ENCODE measurements at places on chromosomes 4 and X.
A peak's percentile ranks its signal among the peaks of the same experiment; 100 is the strongest.

- DNase-seq, result no peak
These were observed 819.1 kb downstream of the TRIML1 start for GRCh38 chr4:188958346-188958745.

GRCh38 chr4:87819281-87819919 lies 13.4 kb upstream of the MEPE start:
- DNase-seq, result no peak

DNA sequence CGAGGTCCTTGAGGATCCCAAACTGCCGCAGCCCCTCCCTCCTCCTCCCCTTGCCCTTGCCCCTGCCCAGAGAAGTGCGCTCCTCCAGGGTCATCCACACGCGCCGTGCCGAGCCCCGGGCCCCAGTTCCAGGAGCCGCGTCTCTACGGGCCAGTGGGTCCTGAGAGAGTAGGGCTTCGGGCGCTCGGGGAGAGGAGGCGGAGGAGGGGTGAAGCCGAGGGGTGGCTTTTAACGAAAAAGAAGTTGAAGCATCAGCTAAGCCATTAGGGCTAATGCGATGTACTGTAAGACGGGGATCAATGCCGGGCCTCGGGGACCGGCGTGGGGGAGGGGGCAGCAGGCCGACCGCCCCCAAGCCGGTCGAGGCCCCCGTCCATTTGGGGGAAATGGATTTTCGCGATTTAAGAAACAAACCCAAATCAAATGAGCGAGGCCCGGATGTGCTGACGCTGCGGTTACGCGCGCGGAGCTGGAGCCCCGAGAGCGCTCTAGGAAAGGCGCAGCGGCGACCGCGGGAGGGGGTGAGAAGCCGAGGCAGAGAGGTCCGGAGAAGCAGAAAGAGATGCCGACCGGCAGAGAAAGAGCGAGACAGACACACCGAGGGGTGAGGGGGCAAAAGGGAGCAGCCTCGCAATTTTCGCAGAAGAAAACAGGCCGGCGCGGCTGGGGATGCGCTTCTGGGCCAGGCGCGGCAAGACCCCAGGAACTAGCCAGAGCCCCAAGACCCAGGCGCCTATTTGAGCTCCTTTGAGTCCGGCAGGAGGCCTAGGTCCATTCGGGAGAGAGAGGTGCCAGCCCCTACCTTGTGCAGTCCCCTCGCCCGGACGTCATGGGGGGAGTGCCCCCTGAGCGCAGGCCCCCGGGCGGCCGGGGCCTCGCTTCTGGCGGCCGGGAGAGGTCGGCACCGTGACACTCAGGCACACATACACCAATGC lies 13.6 kb downstream of the HMX1 start:
- DNase-seq, result no peak

- DNase-seq, result no peak
These were observed 127.0 kb upstream of the SH3RF1 start for GRCh38 chr4:169397762-169398161.

- DNase-seq, result no peak
These were observed 83.6 kb upstream of the TTC29 start for GRCh38 chr4:147029296-147029695.

- DNase-seq, result no peak
These were observed 191.3 kb downstream of the KCNIP4 start for GRCh38 chr4:21757248-21757647.

GRCh38 chrX:97995834-97996233 lies 1112.1 kb downstream of the RPA4 start:
- DNase-seq, result no peak

- no peak for DNase-seq
These were observed 124.5 kb upstream of the HCCS start for GRCh38 chrX:10986616-10987015.

DNA sequence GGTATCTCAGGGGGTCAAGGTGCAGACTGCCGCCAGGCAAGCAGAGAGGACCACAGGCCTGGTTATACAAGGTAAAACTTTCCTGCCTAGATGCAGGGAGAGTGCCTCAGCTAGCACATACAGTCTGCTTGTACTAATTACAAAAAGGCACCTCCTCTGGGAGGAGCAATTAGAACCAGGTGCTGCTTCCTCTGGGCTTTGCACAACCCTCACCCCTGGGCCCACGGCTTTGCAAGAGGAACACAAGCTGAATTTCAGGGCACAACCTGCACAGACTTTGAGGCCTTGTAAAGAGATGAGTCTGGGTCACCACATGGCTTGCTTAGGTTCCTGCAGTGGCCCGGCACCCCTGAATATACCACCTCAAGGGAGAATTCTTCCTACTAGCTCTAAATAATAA lies 9.2 kb upstream of the CITED1 start:
- DNase-seq, result no peak

DNA sequence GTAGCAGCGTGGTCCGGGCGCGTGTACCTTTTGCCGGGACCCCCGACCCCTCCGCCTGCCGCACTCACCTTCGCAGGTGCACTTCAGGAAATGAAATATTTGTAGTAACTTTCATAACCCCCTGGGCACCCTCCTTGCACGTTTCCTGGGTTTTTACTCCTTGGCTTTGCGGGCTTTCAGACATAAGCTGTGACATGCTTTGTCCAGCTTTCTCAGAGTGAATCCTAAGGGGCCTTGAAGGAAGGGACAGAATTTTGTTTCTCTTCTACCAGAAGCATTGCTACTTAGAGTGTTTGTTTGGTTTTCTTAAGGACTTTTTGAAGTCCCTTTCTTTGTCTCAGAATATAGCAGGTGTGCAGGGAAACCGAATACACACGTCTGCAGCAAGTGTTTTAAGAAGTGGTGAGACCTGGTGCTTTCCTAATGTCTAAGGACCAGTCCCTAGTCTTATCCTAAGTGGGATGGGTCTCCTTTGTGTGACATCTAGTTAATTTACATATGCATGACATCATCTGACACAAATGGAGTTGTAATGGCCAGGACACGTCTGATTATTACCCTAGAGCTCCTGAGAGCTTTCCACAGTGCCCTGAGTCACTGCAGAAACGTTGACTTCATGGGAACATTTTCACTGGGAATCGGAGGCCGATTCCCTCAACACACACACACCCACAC lies 1.3 kb downstream of the FAM149A start:
- DNase-seq, result no peak

- no peak for DNase-seq
These were observed 735.4 kb downstream of the PCDH7 start for GRCh38 chr4:31455612-31456011.

GRCh38 chrX:71935476-71935875 lies 24.8 kb downstream of the NHSL2 start:
- peak; percentile 57 for DNase-seq

GRCh38 chr4:70183168-70183939 lies 12.2 kb upstream of the ODAM start:
- peak; percentile 68 for DNase-seq

GRCh38 chr4:123170843-123171242 lies 225.8 kb upstream of the SPRY1 start:
- DNase-seq, result no peak

DNA sequence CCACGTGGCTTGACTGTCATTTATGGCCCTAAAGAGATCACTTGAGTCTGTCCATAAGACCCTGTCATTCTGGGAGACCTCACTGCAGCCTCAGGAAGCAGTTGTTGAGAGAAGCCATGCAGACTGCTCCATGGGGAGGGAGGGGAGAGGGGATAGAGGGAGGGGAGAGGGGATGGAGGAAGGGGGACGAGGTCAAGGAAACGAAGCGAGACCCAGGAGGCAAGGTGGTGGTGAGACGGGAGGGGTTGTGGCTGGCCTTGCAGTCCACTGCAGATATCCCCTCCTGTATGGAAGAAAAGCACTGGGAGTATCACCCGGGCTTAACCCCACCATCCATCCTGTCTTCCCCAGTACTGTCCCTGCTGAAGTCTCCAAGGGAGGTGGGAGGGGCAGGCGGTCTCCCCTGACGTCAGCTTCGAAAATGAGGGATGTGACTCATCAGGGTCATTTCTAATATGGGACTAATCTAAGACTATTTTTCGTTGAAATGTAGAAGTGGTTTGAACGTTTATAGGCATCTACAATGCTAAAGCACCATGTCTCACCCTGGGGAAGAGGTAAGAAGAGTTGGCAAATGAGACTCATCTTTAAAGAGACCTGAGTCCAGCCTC lies 5.6 kb downstream of the TMEM255A start:
- no peak for DNase-seq

DNA sequence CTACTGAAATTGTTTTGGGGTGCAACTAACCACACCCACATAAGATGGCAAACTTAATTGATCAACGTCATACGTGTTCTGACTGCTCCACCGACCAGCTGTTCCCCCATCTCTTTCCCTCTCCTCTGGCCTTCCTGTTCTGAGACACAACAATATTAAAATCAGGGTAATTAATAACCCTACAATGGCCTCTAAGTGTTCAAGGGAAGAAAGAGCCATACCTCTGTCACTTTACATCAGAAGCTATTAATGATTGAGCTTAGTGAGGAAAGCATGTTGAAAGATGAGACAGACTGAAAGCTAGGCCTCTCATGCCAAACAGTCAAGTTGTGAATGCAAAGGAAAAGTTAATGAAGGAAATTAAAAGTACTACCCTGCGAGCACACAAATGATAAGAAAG lies 173.9 kb upstream of the FTHL17 start:
- no peak for DNase-seq

DNA sequence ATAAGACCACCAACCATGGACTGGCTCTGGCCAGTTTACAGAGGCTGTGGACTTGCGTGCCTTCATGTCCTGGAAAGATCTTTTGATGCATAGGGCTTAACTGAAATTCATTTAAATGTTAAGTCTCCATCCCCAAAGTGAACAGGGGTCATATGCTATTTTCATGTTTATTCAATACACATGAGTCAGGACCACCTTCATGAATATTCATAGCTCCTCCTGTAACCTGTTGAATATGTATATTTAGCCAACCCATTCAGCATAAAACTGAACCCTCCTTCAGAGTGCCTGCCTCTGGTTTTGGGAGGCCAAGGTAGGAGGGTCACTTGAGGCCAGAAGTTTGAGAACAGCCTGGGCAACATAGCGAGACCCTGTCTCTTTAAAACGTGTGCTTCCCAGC lies 7.1 kb downstream of the CTPS2 start:
- DNase-seq, result no peak

DNA sequence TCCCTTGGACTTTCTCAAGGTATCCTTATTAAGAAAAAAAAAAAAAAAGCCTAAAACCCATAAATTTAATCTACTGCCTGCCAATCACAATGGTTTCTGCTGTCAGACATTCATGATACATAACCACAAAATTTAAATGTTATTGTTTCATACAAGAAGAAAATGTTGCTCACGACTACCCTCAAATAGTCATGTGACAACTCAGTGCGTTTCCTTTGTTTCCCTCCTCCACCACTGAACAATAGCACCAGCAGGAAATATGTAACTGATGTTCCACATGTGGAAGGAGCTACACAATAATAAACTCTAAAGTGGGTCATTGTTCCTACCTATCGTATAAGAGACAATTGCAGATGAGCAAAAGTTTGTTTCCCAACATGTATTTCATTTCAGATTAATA lies 244.1 kb upstream of the EDNRA start:
- DNase-seq, result no peak

- DNase-seq, result no peak
These were observed 342.1 kb upstream of the CTSO start for GRCh38 chr4:156295676-156296195.

GRCh38 chr4:145351922-145352321 lies 129.7 kb upstream of the SMAD1 start:
- DNase-seq, result no peak

DNA sequence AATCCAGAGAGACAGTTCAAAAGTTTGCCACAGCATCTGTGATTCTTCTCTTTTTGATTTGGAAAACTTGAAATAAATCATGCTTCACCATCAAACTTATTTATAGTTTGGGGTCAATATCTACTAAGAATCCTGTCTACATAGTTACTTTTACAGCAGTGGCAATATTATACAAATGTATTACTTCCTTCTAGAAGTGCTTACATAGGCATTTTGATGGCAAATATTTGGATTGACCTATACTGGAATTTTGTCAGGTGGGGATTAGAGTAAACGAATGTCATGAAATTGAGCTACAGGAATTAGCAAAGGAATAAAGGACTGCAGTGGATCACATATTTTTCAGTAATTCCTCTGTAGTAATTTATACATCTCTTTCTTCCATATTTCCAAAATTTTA lies 1885.5 kb upstream of the ADGRL3 start:
- DNase-seq, result no peak

DNA sequence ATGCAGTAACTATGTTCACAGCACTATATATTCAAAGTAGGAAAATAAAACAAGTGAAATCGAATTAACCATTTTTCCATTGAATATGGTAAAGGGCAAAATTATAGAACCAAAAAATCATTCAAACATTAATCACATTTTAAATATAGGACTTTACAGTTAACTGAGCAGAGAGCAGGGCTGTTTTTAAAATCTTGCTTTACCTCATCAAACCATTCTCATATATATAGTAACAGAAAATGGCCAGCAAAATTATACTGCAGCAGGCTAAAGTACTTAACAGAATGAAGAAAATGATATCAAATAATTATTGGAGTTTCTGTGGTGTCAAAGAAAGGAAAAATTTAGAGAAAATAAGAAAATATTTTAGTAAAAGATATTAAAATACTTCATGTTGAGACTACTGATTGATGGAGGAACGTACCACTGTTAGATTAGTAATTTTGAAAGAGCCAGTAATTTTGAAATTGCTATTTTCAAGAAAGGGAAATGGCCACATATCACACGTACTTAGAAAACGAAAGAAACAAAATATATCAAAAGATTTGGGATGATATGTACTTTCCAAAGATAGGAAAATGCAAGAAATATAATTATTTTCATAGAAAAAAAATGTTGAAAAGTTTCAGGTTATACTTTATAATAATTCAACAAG lies 813.7 kb downstream of the DMD start:
- DNase-seq, result no peak

GRCh38 chrX:51334276-51334675 lies 1.7 kb downstream of the NUDT10 start:
- no peak for DNase-seq

DNA sequence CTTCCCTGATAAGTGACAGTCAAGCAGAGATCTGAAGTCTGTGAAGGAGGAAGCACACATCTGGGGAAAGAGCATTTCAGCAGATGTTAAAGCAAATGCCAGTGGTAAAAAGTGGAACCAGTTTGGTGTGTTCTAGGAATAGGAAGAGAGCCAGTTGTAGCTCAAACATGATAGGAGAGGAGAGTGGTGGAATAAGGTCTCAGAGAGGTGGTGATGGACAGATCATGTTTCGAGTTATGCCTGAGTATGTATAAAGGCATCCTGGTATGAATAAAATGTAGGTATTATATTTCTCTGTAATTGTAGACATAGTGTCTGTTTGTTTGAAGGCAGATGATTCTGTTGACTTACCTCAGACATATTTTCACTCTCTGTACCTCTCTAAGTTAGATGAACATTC lies 89.1 kb downstream of the LARP7 start:
- DNase-seq, result no peak

- no peak for DNase-seq
These were observed 2309.8 kb downstream of the PCDH7 start for GRCh38 chr4:33029976-33030375.

- no peak for DNase-seq
These were observed 38.6 kb upstream of the CRMP1 start for GRCh38 chr4:5931526-5931925.

DNA sequence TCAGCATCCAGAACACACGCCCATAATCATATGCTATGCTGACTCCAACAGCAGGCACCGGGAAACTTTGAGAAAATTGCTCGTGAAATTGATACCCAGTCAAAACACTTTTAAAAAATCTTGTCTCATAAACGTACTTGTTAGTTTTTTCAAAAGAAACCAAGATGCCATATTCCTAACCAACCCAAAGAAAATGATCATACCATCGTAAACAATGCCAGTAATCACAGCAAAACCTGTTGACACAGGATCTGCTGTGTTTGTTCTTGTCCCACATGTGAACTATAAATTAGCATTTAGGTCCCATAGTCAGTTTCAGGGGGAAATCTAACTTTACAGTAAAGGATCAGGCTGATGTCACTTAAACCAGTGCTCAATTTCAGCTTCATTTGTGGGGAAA lies 23.0 kb downstream of the PRSS12 start:
- DNase-seq, result no peak

Data from NCI-H82 (cell line).